CD4-positive, alpha-beta T cell (primary cell): ENCODE measurements at places on chromosomes 11 and 22. TPM values are rescaled to one million over a fixed set of nuclear protein-coding genes. Genes with fewer than 3 reads are reported as not detected.

DNA sequence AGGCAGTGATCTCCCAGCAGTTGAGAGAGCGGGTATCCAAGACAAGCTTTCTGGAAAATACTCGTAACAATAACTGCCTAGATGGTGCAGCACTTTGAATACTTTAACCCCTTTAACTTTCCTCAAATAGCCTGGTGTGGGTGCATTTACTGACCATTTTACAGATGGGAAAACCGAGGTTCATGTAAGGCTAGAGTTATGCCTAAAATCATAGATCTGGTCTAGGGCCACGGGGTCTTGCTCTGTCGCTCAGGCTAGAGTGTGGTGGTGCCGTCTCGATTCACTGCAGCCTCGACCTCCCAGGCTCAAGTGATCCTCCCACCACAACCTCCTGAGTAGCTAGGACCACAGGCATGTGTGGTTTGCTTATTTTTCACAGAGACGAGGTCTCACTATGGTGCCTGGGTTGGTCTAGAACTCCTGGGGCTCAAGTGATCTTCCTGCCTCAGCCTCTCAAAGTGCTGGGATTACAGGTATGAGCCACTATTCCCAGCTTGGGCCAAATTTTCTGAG lies 269.2 kb upstream of the SYN3 start:
- H3K4me3 ChIP-seq, result no peak overlapping the region
- H3K36me3 ChIP-seq, result no peaks in the 10 kb centered on the region
- DNase-seq, result no peak
- H3K4me1 ChIP-seq, result no peaks in the 10 kb centered on the region
- no peak overlapping the region for H3K27ac ChIP-seq

GRCh38 chr11:96010683-96011082 lies 86.8 kb upstream of the MTMR2 start:
- H3K36me3 ChIP-seq, result no peaks in the 10 kb centered on the region
- peaks cover 26% of the 10 kb centered on the region for H3K4me1 ChIP-seq
- DNase-seq, result no peak
- no peak overlapping the region for H3K4me3 ChIP-seq
- no peaks in the 10 kb centered on the region for H3K27me3 ChIP-seq

DNA sequence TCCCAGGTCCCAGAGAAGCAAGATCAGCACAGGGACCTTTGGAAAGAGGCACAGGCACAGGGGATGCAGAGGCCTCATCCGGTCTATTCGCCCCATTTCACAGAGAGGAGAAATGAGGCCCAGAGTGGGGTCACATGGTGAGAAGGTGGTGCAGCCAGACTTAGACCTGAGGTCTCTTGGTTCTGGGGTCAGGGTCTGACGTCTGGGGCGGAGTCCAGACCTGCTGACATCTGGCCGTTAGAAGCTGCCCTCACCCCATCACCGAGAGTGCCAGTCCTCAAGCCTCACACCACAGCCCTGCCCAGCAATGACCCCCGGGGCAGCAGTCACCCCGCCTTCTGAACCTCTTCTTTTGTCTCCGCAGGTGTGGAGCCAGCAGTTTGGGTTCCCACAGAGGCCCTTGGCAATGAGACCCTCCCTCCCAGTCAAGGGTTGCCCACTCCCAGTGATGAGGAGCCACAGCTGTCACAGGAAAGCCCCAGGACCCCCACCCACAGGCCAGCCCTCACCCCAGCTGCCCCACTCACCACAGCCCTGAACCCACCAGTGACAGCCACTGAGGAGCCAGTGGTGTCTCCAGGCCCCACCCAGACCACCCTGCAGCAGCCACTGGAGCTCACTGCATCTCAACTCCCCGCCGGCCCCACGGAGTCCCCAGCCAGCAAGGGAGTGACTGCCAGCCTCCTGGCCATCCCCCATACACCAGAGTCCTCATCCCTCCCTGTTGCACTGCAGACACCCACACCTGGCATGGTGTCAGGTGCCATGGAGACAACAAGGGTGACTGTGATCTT lies 62.4 kb downstream of the OTOG start:
- H3K4me3 ChIP-seq, result no peak overlapping the region
- H3K27ac ChIP-seq, result no peak overlapping the region
- H3K36me3 ChIP-seq, result no peaks in the 10 kb centered on the region

The HOATZ gene
- total RNA-seq, result not detected

The KREMEN1 gene
- not detected for total RNA-seq

The C22orf42 gene
- not detected for total RNA-seq

GRCh38 chr11:64802370-64803157 lies 450 bp downstream of the MAP4K2 start:
- no peaks in the 10 kb centered on the region for H3K27me3 ChIP-seq
- no peak for DNase-seq
- H3K36me3 ChIP-seq, result peaks cover 56% of the 10 kb centered on the region
- peak overlapping the region; percentile 76 for H3K4me3 ChIP-seq
- peaks cover 41% of the 10 kb centered on the region for H3K4me1 ChIP-seq

DNA sequence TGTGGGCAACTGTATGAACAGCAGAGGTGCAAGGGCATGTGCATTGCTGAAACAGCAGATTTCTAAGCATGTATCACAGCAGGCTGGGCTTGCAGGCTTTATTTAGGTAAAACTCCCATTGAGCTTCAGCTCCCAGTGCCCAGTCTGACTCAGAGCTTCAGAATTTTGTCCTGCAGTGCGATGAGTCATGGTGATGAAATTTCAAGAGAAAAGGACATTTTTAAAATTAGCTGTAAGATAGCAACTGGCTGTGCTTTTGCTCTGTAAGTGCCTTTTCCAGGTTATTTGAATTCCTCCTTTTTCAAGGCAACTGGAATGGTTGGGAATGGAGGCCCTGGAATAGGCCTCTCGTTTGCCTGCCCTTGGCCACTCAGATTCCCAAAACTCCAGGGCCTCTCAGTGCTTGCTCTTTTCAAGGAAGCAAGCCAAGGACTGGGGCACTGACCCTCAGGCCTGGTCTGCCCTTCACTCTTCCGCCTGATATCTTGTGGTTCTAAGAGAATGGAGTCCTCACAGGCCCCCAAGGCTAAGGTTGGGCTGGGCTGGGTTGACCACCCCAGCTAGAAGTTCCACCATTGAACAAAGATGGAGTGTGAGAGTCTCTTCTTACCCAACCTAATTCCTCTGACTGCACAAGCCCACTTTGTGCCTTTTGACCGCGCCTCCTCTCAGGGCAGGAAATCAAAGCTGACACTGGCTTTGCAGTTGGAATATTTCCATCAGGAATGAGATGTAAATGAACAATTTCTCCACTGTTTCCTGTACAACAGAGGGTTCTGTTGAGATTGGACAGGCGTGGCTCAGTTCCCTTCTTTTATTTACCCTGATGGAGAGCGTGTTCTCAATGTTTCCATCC lies 59.5 kb upstream of the PRSS23 start:
- no peaks in the 10 kb centered on the region for H3K27me3 ChIP-seq
- no peaks in the 10 kb centered on the region for H3K36me3 ChIP-seq
- H3K27ac ChIP-seq, result no peak overlapping the region
- DNase-seq, result no peak
- no peak overlapping the region for H3K4me3 ChIP-seq
- no peaks in the 10 kb centered on the region for H3K4me1 ChIP-seq

DNA sequence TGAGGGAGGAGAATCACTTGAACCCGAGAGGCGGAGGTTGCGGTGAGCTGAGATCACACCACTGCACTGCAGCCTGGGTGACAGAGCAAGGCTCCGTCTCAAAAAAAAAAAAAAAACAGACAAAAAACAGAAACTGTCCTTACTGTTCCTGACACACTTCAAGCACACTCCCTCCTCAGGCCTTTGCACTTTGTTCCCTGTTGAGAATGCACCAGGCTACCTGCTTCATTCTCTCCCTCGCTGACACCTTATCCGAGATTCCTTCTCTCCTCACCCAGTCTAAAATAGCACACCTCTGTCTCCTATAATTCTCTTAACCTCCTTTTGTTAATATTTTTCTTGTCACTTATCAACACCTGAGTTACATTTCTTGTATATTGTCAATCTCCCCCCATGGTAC lies 32.3 kb upstream of the TECTA start:
- H3K27me3 ChIP-seq, result no peaks in the 10 kb centered on the region
- peaks cover 20% of the 10 kb centered on the region for H3K36me3 ChIP-seq
- no peak for DNase-seq
- no peak overlapping the region for H3K4me3 ChIP-seq
- no peaks in the 10 kb centered on the region for H3K4me1 ChIP-seq

GRCh38 chr11:69890476-69890875 lies 71.3 kb upstream of the FGF3 start:
- H3K4me1 ChIP-seq, result peaks cover 5% of the 10 kb centered on the region
- H3K4me3 ChIP-seq, result no peak overlapping the region
- no peak overlapping the region for H3K27ac ChIP-seq
- no peak for DNase-seq

- H3K27ac ChIP-seq, result peak overlapping the region; percentile 90
- H3K4me3 ChIP-seq, result peak overlapping the region; percentile 90
- peak; percentile 25 for DNase-seq
- H3K27me3 ChIP-seq, result no peaks in the 10 kb centered on the region
- H3K4me1 ChIP-seq, result peaks cover 63% of the 10 kb centered on the region
Measured at GRCh38 chr11:6611963-6612212, 128 bp downstream of the TAF10 start.

The TPH1 gene
- total RNA-seq, result 1.5 TPM

- no peaks in the 10 kb centered on the region for H3K4me1 ChIP-seq
- H3K4me3 ChIP-seq, result no peak overlapping the region
- H3K36me3 ChIP-seq, result no peaks in the 10 kb centered on the region
- no peak for DNase-seq
- no peak overlapping the region for H3K27ac ChIP-seq
Measured at GRCh38 chr11:17514476-17514875, 29.7 kb downstream of the USH1C start.

GRCh38 chr22:37486224-37486845 lies at the start of gene MFNG:
Gene MFNG, minus strand, starts transcription at chr22:37486384. Its CDS starts 207 bp downstream, at chr22:37486177.
- no peaks in the 10 kb centered on the region for H3K27me3 ChIP-seq
- DNase-seq, result peak; percentile 79
- H3K27ac ChIP-seq, result peak within 1 kb of the TSS; percentile 87
- peak within 1 kb of the TSS; percentile 94 for H3K4me3 ChIP-seq
- peaks cover 19% of the 10 kb centered on the region for H3K36me3 ChIP-seq
- H3K4me1 ChIP-seq, result peaks cover 85% of the 10 kb centered on the region

DNA sequence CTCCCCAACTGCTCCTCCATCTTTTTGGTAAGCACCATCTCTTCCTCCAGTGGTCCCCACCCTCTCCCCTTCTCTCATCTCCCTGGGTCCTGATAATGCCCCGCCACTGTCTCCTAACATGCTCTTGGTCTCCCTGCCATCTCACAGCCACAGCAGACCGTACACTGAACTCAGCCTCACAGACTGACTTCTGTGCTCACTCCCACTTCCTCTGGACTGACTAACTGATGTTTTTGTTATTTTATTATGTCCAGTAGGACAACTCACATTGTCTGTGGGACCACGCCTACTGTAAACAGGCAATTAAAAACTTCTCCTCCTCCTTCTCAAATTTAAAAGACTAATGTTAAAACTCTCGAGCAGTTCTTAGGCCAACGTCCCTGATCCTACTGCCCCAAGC lies 2.6 kb upstream of the GNAZ start:
- peaks cover 22% of the 10 kb centered on the region for H3K4me1 ChIP-seq
- no peak overlapping the region for H3K4me3 ChIP-seq

The MYEOV gene
- total RNA-seq, result not detected

The LYVE1 gene
- not detected for total RNA-seq

DNA sequence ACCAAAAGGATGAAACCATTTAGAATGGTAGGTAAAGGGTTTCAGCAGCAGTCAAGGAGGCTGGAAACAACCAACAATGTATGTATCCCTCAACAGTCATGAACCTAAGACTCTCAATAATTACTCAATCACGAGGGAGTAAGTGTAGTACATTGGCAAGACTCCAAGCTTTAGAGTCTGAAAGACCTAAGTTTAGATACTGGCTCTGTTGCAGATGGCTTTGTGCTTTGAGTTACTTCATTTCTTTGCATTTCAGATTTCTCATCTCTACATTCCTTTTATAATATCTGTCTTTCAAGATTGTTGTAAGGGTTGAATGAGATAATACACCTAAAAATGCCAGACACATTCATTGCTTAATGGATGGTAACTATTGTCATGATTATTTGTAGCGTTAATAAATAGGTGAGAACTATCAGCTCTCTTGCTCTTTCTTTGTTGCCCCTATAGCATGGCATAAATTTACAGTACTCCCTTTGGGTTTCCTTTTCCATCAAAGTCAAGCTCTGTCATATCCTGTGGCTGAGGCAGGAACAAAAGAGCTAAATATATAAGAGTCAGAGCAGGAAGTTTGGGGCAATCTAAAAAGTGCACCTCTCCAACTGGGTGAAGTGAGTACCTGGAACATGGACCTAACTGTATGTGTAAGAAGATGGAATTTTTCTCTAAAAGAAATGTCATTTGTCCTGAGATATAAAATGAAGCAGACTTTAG lies 228.2 kb upstream of the ZC3H12C start:
- H3K4me1 ChIP-seq, result no peaks in the 10 kb centered on the region
- no peak for DNase-seq
- no peaks in the 10 kb centered on the region for H3K27me3 ChIP-seq
- no peaks in the 10 kb centered on the region for H3K36me3 ChIP-seq
- no peak overlapping the region for H3K4me3 ChIP-seq
- H3K27ac ChIP-seq, result no peak overlapping the region

GRCh38 chr11:62020661-62021060 lies 53.2 kb upstream of the FTH1 start:
- H3K27me3 ChIP-seq, result no peaks in the 10 kb centered on the region
- peaks cover 16% of the 10 kb centered on the region for H3K4me1 ChIP-seq
- no peak overlapping the region for H3K27ac ChIP-seq
- no peak overlapping the region for H3K4me3 ChIP-seq
- no peaks in the 10 kb centered on the region for H3K36me3 ChIP-seq

DNA sequence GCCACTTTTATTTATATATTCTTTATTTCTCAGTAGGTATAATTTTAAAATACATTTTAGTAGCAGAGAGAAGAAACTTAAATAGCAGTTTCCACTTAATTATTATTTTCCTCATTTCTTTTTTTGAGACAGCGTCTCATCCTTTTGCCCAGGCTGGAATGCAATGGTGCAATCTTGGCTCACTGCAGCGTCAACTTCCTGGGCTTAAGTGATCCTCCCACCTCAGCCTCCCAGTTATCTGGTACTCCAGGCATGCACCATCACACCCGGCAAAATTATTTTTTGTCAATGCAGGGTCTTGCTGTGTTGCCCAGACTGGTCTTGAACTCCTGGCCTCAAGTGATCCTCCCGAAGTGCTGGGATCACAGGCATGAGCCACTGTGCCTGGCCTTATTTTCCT lies 38.3 kb downstream of the ATG13 start:
- no peak for DNase-seq
- no peak overlapping the region for H3K27ac ChIP-seq
- no peaks in the 10 kb centered on the region for H3K27me3 ChIP-seq
- no peak overlapping the region for H3K4me3 ChIP-seq
- H3K4me1 ChIP-seq, result no peaks in the 10 kb centered on the region

- no peak overlapping the region for H3K4me3 ChIP-seq
- H3K36me3 ChIP-seq, result peaks cover 90% of the 10 kb centered on the region
- no peaks in the 10 kb centered on the region for H3K4me1 ChIP-seq
- H3K27me3 ChIP-seq, result no peaks in the 10 kb centered on the region
Measured at GRCh38 chr22:19067696-19068348, 54.4 kb downstream of the DGCR2 start.

DNA sequence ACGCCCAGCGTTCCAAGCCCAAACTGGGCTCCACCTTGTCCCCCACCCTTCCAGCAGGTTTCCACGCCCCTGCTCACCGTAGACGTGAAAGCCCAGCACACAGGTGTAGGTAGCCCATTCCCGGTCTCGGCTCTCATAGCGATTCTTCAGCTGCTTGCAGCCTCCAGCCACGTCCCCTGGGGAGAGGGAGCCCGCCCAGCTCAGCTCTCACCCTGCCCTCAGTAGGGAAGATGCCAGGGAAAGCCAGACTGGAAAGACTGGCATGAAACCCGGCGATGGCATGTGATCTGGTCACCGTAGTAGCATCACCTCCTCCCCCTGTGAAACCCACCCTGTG lies 1.4 kb upstream of the MTA2 start:
- H3K4me3 ChIP-seq, result no peak overlapping the region
- H3K27me3 ChIP-seq, result no peaks in the 10 kb centered on the region
- peaks cover 39% of the 10 kb centered on the region for H3K4me1 ChIP-seq
- no peak for DNase-seq

The TAF6L gene
- total RNA-seq, result 11.8 TPM
